HT-29 (cell line): ENCODE measurements at places on chromosomes 1 and 21.

GRCh38 chr21:31838586-31839355, 34.0 kb upstream of the HUNK start:
- DNase-seq, result no peak

DNA sequence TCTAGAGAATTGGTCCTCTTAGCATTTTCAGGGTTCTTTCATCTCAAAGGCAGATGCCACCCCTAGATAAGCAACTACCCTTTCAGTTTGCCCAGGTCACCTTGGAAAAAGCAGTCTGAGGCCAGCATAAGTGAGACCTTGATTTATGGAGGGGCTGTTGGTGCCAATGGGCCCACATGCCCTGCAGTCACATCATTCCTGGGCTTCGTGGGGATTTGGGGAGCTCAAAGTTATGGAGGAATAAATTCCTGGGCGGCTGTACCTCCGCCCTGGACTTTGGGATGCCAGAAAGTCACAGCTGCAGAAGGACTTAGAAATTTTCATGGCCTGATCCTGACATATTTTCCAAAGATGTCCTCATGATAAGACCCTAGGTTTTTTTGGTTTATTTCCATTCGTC, 2.7 kb upstream of the SDHB start:
- no peak for DNase-seq

DNA sequence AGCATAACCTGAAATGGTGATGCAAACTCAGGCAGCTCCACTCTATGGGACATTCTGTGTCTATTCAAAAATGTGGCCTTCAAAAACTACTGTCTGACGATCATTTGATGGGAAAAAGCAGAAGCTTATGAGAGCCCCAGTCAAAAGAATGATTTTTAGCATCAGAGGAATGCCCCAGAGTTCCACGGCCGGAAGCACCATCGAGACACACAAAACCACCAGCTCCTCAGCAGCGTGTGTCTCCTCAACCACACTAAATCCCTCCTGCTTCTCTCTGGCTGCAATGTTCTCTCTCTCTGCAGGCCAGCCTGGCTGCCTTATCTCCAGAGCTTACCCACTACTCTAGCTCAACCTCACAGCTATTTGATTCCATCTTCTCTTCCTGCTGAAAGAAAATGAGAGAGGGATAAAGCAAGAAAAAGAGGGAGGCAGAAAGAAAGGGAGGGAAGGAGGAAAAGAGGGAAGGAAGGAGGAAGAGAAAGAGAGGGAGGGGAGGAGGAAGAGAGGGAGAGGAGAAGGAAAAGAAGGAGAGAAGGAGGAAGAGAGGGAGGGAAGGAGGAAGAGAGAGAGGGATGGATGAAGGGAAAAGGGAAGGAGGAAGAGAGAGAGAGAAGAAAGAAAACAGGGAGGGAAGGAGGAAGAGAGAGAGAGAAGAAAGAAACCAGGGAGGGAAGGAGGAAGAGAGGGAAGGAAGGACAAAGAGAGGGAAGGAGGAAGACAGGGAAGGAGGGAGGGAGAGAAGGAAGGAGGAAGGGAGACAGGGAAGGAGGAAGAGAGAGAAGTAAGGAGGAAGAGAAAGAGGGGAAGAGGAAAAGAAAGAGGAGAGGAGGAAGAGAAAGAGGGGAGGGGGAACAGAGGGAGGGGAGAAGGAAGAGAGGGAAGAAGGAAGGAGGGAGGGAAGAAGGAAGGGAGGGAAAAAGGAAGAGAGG, 33.5 kb upstream of the LAPTM5 start:
- DNase-seq, result no peak

GRCh38 chr1:188065917-188066316, 1237.2 kb downstream of the PLA2G4A start:
- no peak for DNase-seq
